ENCODE measurements at places on chromosomes 2 and 18.

DNA sequence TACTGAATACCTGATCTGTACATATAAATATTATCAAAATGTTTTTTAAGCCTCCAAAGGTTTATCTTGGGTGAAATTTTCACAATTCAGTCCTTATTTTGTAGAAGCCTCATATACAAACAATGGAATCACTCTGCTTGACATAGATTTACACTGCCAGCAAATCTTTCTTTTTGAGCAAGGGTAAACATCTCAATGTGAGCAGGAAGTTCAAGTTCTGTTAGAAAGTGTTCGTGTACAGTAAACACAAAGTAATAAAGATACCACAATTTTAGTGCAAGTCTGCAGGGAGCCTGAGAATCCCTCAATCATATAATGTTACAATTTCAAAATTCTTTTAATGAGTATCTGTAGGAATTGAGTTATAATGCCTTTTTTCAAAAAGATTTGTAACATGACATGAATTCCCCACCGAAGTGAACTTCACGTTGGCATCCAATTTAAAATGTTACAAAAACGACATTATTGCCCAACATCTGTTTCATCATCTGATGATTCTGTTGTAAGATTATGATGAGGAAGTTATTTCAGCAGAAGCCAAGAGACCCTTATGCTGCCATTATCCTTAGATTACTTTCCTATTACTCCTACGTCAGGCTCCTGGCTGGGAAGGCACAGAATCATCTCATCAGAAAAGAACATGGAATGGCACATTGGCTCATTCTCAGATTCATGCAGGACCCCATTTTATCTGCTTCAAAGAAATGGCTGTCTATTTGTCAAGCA, 283.9 kb upstream of the ACVR2A start:
- DNase-seq = no peak

GRCh38 chr2:8133363-8133762, 548.5 kb upstream of the ID2 start:
- no peak for DNase-seq

GRCh38 chr18:189254-189653, 30.9 kb downstream of the USP14 start:
- no peak for DNase-seq

- no peak for DNase-seq
Measured at GRCh38 chr2:77566131-77566530, 44.0 kb upstream of the LRRTM4 start.

DNA sequence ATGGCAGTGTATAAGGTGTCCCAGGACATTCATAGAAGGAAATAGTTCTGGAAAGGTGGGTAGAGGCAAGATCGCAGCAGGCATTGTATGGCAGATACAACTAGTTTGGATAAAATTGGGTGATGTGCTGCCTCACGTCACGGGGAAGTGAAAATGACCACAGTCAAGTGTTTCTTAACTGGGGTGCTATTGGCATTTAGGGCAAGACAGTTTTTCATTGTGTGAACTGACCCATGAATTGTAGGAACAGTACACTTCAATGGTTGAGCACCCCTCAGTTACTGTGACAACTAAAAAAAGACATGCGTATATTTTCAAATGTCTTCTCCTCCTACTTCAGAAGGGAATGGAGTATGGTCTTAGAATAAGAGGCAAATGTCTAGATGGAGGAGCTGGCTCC, 22.3 kb upstream of the CYRIA start:
- DNase-seq = no peak

Measured in iPS DF 6.9 (cell line).